ENCODE measurements at places on chromosomes 2 and 18.

GRCh38 chr2:48651158-48651790 is 33.6 kb downstream of the GTF2A1L start:
- peak; percentile 52 for DNase-seq

DNA sequence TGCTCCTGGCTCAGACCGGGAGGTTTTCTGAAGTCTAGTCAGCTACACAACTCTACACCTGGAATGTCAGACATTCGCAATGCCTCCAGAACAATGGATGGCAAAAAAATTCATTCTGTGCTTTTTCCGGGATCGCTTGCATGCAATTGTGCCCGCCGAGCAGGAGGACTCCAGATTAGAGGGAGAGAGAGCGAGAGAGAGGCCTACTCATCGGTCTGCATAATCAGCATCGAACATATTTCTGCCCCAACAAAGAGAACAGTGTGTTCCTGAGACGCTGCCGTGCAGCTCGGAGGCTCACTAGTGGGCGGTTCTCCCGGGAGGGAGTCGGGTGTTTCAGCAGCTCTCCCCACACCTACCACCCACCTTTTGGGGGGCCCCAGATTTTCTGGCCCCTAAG is 117.1 kb downstream of the KLHL29 start:
- no peak for DNase-seq

- DNase-seq = no peak
These were observed 120.2 kb upstream of the CREB1 start for GRCh38 chr2:207409517-207409916.

DNA sequence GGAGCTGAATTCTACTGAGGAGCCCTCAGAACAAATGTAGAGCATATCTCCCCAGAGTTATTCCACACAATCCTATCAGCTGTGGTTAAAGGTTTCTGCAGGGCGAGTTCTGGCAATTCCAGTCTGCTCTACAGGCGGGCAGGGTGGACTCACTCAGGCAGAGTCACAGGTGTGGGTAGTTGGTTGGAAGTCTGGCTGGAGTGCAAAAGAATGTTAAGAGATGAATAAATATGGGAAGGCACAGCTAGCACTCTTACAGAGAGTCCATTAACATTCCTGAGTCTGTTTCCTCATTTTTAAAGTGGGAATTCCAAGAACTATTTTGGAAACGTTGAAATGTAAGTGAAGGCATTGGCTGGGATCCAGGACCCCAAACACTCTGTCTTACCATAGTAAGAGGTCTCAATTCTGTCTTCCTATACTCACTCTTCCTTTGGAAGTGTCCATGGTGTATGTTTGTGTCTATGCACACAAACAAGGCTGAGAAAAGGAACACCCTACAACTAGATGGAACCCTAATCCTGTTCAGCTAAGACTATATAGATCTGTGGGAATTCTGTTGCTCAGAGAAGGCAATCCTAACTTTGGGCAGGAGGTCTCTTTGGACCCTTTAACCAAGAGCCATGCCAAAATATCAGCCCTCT is 63.3 kb upstream of the AQP4 start:
- DNase-seq = no peak

DNA sequence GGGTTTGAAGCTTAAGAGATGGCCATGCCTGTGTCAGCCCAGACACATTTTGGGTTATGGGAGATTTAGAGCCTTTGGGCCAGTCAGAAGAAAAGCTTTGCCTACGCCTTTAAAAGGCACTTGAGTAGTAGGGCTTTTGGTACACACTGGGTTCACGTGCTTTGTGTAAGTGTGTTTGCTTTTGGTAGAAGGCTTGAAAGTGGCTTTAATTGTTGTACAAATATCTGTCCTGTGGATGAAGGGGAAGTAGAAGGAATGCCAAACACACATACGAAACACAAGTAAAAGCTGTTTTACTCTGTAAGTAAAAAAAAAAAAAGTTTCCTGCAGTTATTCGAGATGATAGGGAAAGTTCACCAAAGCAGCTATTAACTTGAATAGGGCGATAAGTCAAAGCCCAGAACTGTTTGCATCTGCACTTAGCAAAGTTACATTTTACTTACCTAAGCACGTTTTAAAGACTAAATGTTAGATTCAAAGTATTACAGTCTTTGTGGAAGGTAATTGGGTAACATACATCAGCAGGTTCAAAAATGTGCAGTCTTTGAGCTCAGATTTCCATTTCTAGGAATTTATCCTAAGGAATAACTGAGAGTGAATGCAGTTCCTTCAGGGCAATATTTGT is 75.4 kb downstream of the STK25 start:
- DNase-seq = no peak

DNA sequence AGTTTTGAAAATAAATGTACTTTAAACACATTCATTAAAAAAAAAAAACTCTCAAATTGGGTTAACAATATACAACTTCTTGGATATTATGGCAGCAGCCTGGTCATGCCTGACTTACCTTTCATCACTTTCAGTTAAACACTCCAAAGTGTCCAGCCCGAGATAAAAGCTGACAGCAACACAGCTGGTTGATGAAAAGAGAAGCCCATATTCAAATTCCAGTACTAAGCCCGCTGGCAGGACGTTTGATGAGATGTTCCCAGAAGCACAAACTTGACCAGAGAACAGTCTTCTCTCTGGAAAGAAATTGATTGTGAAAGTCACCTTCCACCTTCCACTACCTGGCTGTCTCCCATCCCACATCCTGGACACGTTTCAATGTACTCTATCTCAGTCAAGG is 586.3 kb downstream of the TDRD15 start:
- no peak for DNase-seq

DNA sequence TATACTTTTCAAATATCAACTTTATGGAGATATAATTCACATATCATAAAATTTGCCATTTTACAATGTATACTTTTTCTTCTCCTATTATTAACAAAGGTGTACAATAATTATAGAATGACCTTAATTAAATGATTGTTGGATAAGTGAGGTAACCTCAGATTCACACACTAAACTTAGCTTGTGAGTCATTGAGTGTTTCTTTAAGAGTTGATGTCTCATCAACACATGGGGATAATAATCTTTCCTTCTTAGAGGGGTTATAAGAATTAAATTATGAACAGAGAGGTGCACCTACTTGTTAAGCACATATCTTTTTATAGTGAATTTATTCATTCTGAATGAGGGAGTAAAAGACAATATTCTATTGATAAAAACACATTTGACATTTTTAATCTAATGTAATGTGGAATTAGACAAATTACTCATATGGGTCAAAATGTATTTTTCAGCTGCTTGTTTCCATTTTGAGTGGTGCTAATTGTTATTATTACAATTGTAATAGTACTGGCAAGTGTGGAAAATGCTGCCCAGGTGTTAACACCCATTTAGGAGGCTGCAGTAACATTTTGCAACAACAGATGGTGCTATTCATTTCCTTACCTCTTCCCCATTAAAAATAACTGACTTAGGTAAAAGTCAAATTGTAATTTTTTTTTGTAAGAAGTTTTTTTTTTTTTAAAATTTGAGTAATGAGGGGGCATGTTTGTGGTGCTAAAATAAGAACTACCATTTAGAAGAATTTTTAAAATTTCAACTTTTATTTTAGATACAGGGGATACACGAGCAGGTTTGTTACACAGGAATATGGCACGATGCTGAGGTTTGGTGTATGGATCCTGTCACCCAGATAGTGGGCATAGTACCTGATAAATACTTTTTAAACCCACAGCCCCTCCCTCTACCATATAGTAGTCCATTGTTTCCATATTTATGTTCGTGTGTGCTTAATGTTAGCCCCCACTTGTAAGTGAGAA is 32.1 kb upstream of the DYNAP start:
- DNase-seq = no peak

DNA sequence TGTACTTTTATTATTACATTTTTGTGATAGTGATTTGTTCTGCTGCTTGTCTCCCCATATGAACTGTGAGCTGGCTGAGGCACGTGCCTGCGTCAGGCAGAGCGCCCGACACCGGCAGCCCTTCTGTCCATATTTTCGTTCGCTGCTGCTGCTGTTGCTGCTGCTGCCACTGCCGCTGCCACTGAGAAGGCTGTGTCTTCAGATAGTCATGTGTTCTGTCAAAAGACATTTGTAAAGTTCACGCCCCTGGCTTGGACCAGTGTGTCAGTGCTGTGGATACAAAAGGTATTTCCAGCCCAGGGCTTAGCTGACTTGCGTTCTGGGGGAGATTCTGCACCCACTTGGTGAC is 47.0 kb downstream of the TWIST2 start:
- DNase-seq = no peak

DNA sequence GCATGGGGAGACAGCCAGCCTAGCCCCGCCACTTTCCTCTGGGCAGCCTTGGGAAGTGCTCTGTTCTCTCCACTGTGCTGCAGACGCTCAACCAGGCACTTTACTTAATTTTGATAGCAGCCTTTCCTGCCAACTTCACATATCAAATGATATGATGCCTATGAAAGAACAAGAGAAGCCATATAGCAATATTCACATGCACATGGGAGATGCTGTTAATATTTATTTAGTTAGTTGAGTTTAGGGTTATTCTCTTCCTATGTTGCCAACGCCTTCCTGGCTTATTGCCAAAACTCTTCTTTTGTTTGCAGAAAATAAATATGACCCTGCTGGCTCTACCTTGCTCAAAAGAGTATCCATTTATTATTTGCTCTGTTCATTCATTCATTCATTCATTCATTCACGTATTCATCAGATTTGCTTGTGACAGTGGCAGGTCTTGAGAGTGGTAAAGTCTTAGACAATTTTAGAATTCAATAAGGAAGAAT is 99.3 kb downstream of the GATA6 start:
- DNase-seq = no peak

- no peak for DNase-seq
These were observed 138.4 kb upstream of the CCDC68 start for GRCh38 chr18:55097456-55098170.

GRCh38 chr2:100265226-100265625 is 57.1 kb downstream of the LONRF2 start:
- no peak for DNase-seq

GRCh38 chr2:216486708-216487107 is 11.9 kb upstream of the RPL37A start:
- no peak for DNase-seq

GRCh38 chr2:134717286-134718022 is 1.3 kb downstream of the TMEM163 start:
- no peak for DNase-seq

GRCh38 chr2:173462892-173463840 is 108.5 kb downstream of the CDCA7 start:
- DNase-seq = no peak

DNA sequence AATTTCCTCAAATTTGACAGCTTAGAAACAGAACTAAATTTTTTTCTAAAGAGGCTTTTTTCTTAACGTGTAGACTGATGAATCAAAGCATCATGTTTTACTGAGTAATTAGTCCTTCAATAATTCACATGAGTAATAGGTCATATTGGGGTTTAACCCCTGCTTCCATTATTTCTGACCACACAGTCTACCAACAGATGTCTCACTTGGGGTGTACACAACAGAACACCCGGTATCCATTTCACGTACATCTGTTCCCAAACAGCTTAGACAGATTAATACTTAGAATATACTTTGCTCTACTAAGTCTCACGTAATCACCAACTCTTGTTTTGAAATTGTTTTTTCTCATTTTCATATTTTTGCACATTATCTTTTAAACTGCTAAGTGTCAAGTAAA is 14.8 kb downstream of the CERKL start:
- DNase-seq = no peak

DNA sequence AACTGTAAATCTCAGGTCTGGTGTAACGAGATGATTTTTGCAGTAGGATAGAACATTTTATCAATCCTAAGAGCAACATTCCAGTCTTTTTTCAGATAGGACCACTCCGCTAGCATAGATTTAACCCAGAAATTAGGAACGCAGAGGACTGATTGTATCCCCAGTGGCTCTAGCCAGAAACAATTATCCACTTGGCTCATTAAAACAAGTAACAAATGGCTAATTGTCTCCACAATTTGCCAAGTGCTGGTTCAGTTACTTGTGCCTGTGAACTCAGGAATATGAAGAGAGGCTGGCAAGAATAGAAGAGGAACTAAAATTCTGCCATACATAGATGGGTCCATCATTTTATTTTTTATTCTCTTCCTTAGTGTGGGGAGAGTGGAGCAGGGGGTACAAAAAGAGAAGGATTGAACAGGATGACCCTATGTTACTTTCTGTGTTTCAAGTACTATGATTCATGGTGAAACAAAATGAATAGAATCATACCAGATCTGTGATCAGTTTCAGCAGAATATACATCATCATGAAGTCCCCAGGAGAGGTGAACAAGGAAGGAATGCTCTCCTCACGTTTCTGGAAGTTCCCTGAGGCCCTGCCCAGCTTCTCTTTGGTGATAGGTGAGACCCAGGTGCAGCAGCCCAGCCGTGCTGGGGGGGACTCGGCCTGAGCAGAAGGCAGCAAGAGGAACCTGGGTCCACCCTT is 121.6 kb downstream of the ARL4C start:
- DNase-seq = no peak

- DNase-seq = no peak
These were observed 22.0 kb upstream of the PELI1 start for GRCh38 chr2:64166212-64166611.

DNA sequence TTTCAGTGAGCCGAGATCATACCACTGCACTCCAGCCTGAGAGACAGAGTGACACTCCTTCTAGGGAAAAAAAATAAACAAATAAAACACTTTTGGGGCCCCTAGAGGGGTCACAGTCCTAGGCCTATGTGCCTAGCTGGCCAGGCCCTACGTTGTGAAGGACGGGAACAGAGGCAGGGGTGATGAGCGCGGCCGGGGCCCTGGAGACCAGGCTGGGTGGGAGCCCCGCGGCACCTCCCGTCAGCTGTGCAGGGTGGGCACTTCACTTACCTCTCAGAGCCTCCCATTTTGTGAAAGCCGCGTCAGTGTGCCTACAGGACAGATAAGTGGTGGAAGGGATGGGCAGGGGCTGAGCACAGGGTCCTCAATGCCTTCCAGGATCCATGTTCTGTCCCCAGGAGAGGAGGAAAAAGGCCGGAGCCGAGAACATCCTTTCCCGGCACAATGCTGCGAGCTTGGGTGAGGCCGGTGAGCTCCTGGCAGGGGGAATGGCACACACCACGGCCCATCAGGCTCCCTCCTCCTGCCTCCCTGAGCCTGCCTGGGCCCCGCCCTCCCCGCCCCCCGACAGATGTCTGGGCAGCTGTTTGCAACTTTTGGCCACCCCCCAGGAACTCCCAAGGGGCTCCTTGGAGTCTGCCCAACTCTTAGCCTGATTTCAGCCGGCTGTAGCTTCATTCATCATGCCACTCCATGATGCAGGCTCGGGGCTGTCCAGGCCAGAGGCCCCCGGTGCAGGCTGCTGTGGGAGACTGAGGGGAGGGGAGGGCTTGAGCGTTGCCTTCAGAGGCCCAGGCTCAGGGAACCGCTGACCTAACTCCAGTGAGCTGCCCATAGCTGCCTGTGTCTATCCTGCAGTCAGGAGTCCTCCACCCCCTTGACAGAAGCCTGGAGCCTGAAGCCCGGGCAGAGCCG is 196.5 kb downstream of the TFCP2L1 start:
- no peak for DNase-seq

All from AG09319 (cell line).